Astrocyte of the cerebellum (primary cell): ENCODE measurements at places on chromosomes 6 and 20.

GRCh38 chr6:154123155-154123956 lies 84.3 kb downstream of the OPRM1 start:
- DNase-seq, result no peak

- DNase-seq, result no peak
These were observed 16.8 kb downstream of the BCL2L1 start for GRCh38 chr20:31705598-31706597.

DNA sequence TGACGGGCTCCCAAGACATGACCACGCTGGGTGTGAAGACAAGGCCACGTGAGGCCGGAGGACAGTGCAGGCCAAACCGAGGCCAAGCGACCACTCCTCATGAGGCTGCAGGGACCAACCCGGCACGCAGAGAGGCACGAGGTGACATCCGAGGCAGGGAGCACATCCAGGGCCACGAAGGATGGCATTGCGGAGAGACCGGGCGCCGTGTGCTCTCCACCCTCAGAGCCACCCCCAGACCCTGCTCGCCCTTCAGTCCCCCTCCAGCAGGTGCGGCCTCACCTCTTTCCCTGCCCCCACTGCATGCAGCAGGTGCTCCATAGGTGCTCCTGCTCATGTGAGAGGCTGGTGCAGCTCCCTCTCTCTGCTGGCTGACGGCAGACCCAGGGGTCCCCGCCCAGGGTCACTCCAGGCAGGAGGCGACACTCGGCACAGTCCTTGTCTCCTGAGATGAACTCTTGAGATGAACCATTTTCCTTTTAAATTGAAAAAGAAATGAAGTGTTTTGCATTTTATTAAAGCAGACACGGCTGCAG lies 33.8 kb upstream of the CHRNA4 start:
- DNase-seq, result no peak

- DNase-seq, result no peak
These were observed 3.6 kb upstream of the BNIP5 start for GRCh38 chr6:36340306-36340617.

GRCh38 chr20:39041067-39041466 lies 78.9 kb downstream of the DHX35 start:
- DNase-seq, result no peak

DNA sequence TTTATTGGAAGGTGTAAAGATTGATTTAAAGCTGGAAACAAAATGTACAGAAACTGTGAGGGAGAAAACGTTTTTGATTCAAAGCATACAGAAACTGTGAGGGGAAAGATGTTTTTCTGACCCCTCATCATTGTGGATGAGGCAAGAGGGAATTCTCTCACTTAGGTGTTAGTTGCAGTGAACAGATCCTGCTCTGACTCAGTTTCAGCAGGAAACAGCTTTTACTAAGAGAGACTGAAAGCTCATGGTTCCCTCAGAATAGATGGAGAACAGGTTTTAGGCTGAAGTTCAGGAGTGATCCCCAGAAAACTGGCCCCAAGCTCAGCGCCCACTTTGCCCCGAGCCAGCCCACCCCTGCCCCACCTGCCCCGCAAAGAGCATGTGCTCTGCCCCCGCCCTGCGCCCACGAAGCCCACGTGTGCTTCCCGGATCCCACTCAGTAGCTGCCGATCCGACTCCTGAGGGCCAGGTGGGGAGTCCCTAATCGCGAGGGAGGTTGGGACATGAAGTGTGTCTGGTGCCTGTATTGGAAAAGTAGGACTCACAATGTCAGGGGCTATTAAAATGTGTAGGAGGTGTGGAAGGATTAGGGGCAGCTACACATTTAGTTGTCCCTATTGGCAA lies 41.2 kb downstream of the DUSP22 start:
- DNase-seq, result no peak

GRCh38 chr20:37571033-37571432 lies 43.4 kb upstream of the BLCAP start:
- DNase-seq, result no peak

DNA sequence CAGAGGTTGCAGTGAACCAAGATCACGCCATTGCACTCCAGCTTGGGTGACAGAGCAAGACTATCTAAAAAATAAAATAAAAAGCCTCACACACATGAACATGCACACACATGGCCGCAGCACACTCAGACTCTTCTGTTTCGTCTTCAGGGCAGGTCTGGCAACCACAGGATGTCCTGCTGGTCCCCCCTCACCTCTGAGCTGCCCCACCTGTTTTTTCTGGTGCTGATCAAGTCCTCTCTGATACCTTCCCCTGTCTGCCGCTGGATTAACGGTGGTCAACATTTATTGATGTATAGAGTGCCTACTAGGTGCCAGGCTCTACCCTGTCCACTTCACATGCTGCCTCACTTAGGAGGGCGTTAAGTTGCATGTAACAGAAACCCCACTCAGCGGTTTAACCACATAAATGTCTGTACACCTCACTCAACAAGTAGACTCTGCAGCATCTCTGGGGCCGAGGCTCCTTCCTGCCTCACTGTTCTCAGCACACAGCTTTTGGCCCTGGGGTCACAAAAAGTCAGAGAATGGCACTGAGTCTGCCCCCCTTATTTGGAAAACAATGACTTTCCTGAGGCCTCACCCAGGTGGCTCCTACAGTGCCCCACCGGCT lies 4.5 kb upstream of the AP5S1 start:
- no peak for DNase-seq

- DNase-seq, result no peak
These were observed 79.5 kb upstream of the TCF21 start for GRCh38 chr6:133809406-133809805.

DNA sequence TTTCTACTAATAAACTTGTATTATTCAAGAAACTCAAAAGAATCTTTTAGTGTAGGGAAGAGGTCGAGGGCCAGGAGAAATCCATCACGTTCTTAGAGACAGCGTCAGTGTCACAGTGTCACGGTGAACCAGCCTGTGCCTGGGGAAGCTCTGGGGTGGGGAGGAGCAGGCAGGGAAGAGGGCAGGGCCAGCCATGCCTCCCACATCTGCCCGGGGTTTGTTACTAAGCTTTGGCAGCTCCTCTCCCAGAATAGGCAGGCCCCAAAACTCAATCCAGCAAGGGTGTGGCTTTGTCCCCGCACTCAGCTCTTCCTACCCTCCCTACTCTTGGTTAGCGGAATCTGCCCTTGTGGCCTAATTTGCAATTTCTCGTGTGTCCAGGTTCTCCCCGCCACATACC lies 72.9 kb downstream of the TCP11 start:
- DNase-seq, result no peak

- no peak for DNase-seq
These were observed 51.1 kb upstream of the NHSL1 start for GRCh38 chr6:138550346-138550767.

GRCh38 chr6:142902636-142903053 lies 42.3 kb downstream of the HIVEP2 start:
- peak; percentile 97 for DNase-seq

GRCh38 chr6:106974336-106974998 lies at the start of gene CD24:
CD24 (minus strand) TSS chr6:106974729; CDS start chr6:106974646, 83 bp downstream.
- no peak for DNase-seq

DNA sequence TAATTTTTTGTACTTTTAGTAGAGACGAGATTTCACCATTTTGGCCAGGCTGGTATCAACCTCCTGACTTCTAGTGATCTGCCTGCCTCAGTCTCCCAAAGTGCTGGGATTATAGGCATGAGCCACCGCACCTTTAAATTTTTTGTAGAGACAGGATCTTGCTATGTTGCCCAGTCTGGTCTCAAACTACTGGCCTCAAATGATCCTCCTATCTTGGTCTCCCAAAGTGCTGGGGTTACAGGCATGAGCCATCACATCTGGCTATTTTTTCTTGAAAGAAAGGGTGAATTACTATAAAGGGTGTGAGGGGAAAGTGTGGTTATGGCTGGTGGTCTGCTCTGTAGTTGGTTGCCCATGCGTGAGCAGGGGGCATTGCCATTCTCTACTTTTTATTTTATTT lies 1.6 kb downstream of the LY6G6F start:
- no peak for DNase-seq

DNA sequence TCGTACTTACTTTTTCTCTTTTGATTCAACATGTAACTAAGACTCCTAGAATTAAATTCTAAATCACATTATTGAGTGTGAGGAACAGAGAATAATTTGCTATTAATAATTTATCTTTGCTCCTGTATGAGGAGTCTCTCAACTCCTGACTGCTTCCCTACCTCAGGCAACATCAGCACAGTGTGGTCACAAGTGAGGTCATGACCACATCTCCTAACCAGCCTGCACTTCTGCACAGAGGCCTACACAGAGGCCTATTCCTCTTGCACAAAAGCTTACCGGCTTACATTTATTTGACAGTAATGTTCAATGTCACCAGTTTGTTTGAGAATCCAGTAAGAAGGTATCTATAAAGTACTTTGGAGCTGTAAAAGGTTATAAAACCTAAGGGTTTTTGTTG lies 637.4 kb upstream of the MARCKS start:
- DNase-seq, result no peak

- no peak for DNase-seq
These were observed 61.7 kb downstream of the METTL24 start for GRCh38 chr6:110296241-110297025.

- DNase-seq, result no peak
These were observed 2.0 kb upstream of the ACTL10 start for GRCh38 chr20:33664762-33665144.

DNA sequence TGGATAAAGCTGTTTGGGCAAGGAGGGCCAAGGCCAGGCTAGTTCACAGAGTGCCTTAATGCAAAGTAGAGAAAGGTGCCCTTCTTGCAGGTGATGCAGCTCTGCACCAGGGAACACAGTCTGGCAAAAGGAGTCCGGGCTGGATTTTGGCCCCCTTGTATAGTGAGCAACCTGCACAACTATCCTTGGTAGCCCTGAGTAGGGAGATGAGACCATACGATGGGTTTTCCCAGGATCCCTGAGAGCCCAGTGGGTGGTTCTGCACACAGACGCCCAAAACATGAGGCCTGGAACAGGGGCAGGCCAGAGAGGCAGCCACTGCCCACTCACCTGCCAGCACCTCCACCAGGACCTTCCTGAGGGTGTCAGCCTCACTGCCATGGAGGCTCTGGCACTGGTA lies 2.0 kb downstream of the TREM2 start:
- DNase-seq, result no peak

GRCh38 chr20:63188159-63188442 lies 27.8 kb downstream of the YTHDF1 start:
- DNase-seq, result no peak

DNA sequence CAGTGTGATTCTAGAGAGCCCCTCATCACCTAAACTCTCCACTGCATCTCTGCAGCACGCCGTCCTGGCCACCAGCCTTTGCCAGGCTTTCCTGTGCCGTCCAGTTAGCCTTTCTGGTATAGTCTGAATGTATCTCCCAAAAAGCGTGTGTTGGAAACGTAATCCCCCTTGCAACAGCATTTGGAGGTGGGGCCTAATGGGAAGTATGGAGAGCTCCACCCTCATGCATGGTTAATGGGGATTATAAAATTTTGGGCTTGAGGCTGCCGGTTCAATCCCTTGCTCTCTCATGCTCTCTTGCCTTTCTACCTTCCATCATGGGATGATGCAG lies 53.4 kb downstream of the NEDD9 start:
- no peak for DNase-seq

DNA sequence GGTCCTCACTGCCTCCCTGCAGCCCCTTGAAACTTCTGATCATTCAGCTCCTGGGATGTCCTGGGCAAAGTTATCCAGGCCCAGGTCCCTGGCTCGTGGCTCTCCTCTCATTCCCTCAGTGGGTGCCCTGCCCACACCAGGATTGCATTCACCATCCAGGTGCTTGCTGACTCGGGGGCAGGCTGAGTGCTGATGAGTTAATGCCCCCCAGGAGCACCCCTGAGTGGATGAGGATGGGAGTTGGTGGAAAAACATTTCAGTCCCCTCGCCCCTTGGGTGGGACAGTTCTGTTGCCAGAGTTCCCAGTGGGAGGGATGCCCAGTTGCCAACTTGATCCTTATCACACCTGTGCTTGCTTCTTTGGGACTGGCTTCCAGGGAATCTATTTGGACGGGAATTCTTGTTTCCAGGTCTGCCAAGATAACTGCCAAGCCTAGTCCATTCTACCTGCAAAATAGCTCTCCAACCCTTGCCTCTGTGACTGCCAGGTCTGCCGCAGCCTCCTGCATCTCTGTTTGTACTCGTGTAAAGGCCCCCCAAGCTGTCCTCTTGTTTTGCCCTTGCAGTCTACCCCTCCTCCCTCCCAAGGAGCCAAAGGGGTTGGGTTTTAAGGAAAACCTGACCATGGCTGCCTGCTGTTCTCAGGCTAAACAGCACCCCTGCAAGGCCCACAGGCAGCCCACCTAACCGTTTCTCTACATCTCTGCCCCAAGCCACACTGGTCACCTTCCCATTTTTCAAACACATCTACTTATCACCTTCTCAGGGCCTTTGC lies 11.6 kb upstream of the RSPO4 start:
- no peak for DNase-seq

GRCh38 chr20:43564993-43565757 lies 6.3 kb downstream of the SGK2 start:
- DNase-seq, result no peak

- no peak for DNase-seq
These were observed 72.4 kb upstream of the SYNJ2 start for GRCh38 chr6:157909282-157909664.

DNA sequence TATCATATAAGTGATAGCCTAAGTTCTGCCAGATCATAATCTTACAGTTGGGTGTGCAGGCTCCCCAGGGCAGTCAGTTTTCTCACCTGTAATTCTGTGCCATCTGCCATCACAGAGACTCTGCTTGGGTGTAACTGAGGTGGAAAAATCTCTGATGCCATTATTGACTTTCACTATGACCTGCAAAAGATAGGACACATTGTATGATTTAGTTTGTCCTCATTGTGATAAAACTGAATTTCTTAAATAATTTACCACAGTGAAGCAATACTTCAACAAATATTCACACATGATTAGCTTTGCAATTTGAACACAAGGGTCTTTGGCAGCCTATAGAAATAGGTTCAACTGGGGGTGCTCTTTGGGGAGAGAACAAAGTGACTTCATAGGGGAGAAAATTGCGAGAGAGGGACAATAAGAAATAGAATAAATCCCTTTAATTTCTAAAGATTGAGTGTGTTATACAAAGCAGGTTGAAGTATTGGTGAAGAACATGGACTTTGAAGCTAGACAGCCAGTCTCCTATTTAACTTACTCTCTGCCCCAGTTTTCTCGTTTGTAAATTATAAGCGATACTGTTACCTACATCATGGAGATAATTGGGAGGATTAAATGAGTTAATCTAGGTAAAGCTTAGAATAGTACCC lies 27.3 kb downstream of the FAM229B start:
- no peak for DNase-seq

- peak; percentile 8 for DNase-seq
These were observed 52.0 kb downstream of the RPP21 start for GRCh38 chr6:30396833-30397479.
